K562 (cell line): ENCODE measurements at places on chromosomes 7 and 10. TPM values are rescaled to one million over a fixed set of nuclear protein-coding genes. Genes with fewer than 3 reads are reported as not detected.

- H3K36me3 ChIP-seq = no peaks in the 10 kb centered on the region
- H3K27me3 ChIP-seq = no peaks in the 10 kb centered on the region
- no peak overlapping the region for H3K4me3 ChIP-seq
- no peak for DNase-seq
- no peak overlapping the region for H3K27ac ChIP-seq
- no peaks in the 10 kb centered on the region for H3K4me1 ChIP-seq
Measured at GRCh38 chr7:49986191-49986590, 106.9 kb downstream of the ZPBP start.

- no peak overlapping the region for H3K4me3 ChIP-seq
- no peak for DNase-seq
- no peaks in the 10 kb centered on the region for H3K4me1 ChIP-seq
- H3K27me3 ChIP-seq = peaks cover 11% of the 10 kb centered on the region; the same call in 1 of the 3 replicates
- no peak overlapping the region for H3K27ac ChIP-seq
- no peaks in the 10 kb centered on the region for H3K36me3 ChIP-seq
Measured at GRCh38 chr7:112129655-112130323, 76.4 kb downstream of the DOCK4 start.

DNA sequence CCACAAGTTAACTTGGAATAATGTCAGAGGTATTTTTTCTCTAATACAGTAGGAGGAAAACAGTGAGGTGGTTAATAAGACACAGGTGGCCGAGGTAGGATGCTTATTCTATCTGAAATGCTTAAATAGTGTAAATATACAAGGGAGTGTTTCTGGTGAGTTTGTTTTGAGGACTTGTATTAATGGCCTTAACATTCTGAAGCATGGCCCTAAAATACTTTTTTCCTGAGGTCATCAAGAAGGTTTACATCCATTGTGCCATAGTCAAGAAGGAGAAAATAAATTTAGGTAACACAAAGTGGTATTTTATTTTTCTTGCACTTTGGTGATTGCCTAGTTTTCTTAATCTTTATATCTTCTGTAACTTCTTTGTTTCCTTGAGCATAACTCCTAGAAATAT lies 18.8 kb downstream of the GNAI1 start:
- no peak overlapping the region for H3K4me3 ChIP-seq
- no peaks in the 10 kb centered on the region for H3K36me3 ChIP-seq
- no peak overlapping the region for H3K27ac ChIP-seq
- H3K27me3 ChIP-seq = no peaks in the 10 kb centered on the region
- H3K4me1 ChIP-seq = no peaks in the 10 kb centered on the region

Gene KAZALD1
- 8.6 and 9.1 TPM in 2 replicates for total RNA-seq
